KG1 (cell line): ENCODE measurements at places on chromosomes 7 and 10.

DNA sequence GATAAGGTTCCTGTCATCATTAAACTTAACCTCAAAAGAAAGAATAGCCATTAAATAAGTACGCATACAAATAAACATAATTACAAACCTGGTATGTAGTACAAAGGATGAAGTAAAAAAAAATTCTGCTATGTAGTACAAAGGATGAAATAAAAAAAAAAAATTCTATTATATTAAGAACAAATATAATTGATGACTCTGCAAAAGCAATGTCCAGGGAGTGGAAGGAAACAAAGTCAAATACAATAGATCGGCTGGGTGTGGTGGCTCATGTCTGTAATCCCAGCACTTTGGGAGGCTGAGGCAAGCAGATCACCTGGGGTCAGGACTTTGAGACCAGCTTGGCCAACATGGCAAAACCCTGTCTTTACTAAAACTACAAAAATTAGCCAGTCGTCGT is 56.9 kb downstream of the ABI1 start:
- DNase-seq, result no peak

GRCh38 chr10:16945593-16945992 is 128.4 kb upstream of the RSU1 start:
- no peak for DNase-seq

GRCh38 chr10:98332623-98333269 is 64.8 kb upstream of the LOXL4 start:
- no peak for DNase-seq

GRCh38 chr10:44335330-44336021 is 49.4 kb downstream of the CXCL12 start:
- no peak for DNase-seq

DNA sequence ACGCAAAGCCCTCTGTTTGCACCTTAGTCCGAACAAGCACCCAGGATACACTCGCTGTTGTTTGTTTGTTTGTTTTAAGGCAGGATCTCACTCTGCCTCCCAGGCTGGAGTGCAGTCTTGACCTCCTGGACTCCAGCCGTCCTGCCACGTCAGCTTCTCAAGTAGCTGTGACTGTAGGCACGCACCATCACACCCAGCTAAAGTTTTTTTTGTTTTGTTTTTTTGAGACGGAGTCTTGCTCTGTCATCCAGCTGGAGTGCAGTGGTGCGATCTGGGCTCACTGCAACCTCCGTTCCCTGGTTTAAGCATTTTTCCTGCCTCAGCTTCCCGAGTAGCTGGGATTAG is 76.8 kb downstream of the CTBP2 start:
- no peak for DNase-seq

DNA sequence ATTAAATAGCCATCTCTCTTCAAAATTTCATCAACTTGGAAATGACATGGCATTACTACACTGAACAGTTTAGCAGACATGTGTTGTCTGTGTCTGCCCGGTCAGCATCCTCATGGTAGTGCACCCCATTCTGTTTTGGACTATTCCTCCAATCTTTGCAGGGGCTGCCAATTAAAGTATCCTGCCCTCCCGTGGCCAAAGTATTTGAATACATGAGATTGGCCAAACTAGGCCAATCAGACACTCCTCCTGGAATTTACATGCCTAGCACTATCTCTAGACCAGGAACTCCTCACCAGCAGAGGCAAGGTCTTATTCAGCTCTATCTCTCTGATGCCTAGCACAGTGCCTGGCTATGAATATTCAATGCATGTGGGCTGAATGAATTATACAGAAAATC is 4.4 kb downstream of the SHTN1 start:
- DNase-seq, result no peak

- DNase-seq, result no peak
Observed at GRCh38 chr7:38070718-38071117, 107.3 kb upstream of the STARD3NL start.

DNA sequence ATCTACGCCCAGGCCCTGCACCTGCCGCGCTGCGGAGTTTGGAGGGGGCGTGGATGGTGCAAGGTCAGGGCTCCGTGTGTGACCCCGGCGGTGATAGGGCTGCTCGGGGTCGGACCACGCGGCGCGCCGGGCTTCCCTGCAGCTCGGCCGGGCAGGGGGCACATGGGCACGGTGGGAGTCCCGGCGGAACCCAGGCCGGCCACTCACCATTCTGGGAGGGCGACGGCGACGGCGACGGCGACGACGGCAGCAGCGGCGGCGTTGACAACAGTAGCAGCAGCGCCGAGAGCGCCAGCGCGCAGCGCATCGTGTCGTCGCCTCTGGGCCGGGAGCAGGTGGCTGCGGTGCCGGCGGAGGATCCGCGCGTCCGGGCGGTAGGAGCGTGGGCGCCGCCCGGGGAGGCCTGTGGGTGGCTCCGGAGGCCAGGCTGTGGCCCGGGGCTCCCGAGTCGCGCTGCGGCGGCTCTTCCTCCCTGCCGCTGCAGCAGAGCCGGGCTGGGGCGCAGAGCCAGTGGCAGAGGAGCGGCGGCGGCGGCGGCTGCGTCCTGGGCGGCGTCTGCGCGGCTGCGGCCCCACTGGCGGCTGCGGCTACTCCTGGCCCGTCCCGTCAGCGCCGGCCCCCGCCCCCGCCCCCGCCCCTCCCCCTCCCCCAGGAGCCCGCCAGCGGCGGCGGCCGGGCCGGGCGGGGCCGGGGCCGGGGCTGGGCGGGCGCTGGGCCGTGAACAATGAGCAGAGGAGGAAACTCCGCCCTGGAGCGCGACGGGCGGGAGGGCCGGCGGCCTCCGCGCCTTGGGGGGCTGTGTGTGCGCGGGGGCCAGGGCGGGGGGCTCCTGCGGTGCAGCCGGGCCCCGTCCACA is at the start of gene PODXL:
Gene PODXL, minus strand, starts transcription at position 576 of the 856 bp plus-strand sequence. Its CDS starts 269 bp downstream, at position 307.
- no peak for DNase-seq

GRCh38 chr7:25686493-25686892 is 458.2 kb upstream of the NPVF start:
- no peak for DNase-seq

- no peak for DNase-seq
Observed at GRCh38 chr10:8039321-8039881, 15.1 kb upstream of the GATA3 start.

- no peak for DNase-seq
Observed at GRCh38 chr10:70490142-70490541, 11.6 kb downstream of the PALD1 start.
